ENCODE measurements at places on chromosomes 16 and 17.

- no peak for DNase-seq
Measured at GRCh38 chr17:48219617-48220016, 112.1 kb downstream of the SNX11 start.

DNA sequence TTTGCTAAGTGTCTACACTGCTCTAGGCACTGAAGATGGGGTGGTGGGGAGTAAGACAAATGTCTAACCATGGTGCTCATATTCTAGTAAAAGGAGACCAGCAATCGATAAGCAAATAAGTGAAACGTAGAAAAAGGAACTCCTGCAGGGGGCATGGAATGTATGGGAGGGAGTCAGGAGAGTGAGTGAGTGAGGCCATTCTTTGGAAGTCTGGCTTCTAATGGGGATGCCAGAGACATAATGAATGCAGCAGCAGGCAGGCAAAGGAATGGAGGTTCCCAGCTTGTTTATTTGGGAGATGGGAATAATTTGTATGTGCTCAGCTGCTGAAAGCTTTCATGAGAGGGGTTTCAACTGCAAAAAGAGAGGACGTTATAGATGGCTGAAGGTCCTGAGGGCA is 216.4 kb upstream of the DYNLRB2 start:
- DNase-seq = no peak

DNA sequence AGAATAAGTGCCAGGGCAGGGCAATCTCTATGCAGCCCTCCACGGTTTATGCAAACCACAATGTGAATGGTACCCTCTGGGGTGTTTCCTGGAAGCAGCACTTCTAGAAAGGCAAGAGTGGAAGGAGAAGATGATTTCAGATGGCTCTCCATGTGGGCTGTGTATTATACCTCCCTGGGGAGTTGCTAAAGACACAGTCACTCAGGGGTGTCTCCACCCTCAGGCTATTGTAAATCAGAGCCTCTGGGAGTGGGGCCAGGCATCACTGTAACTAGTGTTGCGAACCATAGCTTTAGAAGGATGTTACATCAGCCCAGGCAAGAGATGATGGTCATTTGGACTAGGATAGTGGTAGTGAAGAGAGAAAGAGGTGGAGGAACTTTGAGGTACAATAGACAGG is 83.3 kb upstream of the ZKSCAN2 start:
- no peak for DNase-seq

- no peak for DNase-seq
Measured at GRCh38 chr17:4479982-4480751, 18.5 kb upstream of the SPNS2 start.

- no peak for DNase-seq
Measured at GRCh38 chr16:60073376-60073775, 1339.3 kb upstream of the GOT2 start.

DNA sequence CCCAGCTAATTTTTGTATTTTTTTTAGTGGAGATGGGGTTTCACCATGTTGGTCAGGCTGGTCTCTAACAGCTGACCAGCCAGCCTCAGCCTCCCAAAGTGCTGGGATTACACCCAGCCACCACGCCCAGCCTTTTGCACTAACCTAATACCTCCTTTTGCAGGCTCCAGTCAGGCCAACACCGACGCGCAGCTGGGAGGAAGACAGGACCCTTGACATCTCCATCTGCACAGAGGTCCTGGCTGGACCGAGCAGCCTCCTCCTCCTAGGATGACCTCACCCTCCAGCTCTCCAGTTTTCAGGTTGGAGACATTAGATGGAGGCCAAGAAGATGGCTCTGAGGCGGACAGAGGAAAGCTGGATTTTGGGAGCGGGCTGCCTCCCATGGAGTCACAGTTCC is 2.0 kb downstream of the TRPV2 start:
- DNase-seq = no peak

- peak; percentile 93 for DNase-seq
Measured at GRCh38 chr17:2101448-2102257, 46.8 kb downstream of the HIC1 start.

GRCh38 chr17:76547183-76547641 is 7.4 kb downstream of the PRCD start:
- DNase-seq = peak; percentile 73

- DNase-seq = no peak
Measured at GRCh38 chr17:81317961-81318605, 23.0 kb upstream of the SLC38A10 start.

DNA sequence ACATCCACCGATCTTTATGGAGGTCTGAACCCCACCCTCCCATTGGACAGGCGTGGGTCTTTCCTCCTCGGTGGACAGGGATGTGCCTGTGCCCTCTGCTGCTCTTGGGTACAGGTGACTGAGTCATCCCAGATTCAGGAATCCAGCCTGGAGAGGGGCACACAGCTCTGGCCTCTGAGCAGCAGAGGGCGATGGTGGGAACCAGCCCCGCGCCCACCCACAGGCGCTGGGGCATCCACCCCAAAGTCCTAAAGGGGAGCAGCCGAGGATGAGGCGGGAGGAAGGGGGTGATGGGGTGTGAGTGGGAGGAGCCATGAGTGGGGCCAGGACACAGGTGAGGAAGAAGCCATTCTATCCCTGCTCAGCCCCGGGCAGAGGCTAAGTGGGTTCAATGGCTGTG is 35.0 kb downstream of the ENGASE start:
- no peak for DNase-seq

DNA sequence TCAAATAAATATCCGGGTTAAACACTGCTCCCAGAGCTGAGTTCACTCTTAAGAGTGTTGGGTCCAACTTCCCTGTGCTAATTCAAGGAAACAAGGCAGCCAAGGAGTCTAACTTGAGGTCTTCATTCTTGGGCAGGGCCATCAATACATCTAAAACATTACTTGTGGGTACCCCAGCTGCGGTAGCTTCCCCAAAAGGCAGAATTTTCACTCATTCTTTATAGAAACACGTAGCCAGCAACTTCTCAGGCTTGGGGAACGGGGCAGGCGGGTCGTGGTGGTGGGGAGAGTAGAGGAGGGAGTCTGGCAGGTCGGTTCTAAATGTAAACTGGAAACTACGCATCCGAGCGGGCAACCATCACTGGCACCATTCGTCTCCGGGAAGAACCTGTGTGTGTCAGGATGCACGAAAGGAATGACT is 666 bp upstream of the METTL9 start:
- DNase-seq = no peak

GRCh38 chr16:81442916-81443687 is 1.5 kb upstream of the CMIP start:
- DNase-seq = no peak

DNA sequence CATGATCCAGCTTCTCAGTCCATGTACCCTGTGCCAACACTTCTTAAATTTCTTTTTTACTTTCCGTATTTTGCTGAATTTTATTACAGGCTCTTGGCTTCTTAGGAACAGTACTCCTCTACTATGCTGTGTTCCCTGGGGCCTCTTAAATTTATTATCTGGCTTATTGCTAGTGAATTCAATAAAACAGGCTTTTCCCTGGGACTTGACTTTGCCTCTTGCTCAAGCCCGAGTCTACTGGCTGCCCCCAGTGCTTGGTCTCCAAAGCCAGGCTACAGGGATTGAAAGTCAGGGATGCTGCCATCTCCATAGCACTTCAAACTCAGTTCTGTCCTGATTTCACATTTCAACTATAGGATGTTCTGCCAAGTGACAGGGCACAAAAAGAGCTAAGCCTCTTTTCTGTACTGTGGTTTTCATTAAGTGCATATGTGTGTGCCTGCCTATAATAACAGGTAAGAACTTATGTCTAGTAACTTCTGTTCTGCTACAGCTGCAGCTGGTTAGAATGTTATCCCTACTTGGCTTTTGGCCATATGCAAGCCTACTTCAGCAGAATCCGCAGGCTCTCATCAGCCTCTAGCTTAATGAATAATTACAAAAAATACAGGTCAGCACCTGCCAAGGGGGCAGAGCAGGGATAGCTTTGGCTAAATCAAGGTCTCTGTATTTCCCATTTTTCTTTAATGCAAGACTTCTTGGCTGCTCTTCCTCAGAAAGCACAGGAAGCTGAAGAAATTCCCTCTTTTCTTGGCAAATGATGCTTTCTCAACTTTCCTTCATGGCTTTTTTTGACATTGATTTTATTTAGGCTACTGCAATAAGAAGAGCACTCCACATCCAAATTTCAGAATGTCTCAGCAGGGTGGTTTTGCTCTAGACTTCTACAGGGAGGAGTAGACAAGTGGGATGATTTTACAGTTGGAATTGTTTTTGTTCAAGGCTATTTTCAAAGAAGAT is 8.2 kb downstream of the FAM20A start:
- DNase-seq = no peak

- DNase-seq = no peak
Measured at GRCh38 chr16:1071561-1072225, 854 bp upstream of the SSTR5 start.

GRCh38 chr17:77163001-77163400 is 22.2 kb downstream of the SEC14L1 start:
- no peak for DNase-seq

DNA sequence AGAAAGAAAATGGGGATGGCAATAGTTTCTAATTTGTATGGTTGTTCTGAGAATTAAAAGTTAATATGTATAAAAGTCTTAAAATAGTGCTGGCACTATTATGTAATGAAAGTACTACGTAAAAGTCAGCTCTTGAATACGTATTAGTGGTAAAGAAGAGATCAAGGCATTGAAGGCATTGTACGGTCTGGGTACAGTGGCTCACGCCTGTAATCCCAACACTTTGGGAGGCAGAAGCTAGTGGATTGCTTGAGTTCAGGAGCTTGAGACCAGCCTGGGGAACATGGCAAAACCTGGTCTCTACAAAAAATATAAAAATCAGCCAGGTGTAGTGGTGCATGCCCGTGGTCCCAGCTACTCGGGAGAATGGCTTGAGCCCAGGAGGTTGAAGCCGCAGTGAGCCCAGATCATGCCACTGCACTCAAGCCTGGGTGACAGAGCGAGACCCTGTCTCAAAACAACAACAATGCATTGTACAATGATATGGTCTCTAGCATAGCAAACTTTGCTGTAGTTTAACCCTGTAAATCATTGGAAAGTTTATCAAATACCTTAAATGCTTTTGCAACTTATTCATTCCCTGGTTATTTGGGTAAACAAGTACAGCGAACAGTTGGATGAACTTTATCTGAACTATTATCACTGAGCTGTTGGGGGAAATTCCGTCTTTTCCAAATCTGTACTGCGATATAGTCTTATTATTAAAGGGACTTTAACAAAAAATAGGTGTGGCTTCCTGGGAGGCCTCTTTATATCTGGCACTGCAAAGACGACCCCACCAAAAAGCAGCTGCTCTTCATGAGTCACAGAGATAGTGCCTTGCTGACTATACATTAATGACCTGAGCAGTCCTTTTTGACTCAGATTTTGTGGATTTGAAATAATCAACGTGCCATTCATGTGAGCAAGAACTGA is 73.6 kb downstream of the GPRC5B start:
- no peak for DNase-seq

GRCh38 chr16:88014252-88014781 is 63.1 kb downstream of the BANP start:
- DNase-seq = no peak

DNA sequence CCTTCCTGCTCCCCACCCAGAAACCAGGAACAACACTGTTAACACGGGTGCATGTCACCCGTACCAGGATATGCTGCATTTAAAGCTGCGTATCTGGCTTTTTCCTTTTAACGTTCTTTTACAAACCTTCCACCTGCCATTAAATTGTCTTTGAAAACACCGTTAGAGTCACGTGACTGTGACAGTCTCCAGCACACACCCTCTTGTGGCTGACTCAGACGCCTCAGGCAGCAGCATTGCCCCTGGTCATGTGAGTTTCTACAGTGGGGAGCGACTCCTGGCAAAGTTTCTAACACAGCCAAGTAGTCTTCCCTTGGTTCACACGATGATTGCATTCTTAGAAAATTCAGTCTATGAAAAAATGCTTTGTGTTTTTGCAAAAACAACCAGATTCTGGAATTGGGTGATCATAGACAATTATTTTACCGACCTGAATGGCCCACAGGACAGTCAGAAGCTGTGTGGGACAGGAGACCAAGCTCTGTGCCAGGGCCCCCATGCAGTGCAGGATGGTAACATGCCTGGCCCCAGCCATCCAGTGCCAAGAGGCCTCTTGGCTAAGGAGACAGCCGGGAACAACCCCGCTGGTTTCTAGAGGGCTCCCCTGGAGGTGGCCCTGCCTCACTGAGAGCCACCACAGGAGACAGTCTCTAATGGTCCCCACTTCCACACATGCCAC is 199.1 kb downstream of the KATNIP start:
- DNase-seq = no peak

DNA sequence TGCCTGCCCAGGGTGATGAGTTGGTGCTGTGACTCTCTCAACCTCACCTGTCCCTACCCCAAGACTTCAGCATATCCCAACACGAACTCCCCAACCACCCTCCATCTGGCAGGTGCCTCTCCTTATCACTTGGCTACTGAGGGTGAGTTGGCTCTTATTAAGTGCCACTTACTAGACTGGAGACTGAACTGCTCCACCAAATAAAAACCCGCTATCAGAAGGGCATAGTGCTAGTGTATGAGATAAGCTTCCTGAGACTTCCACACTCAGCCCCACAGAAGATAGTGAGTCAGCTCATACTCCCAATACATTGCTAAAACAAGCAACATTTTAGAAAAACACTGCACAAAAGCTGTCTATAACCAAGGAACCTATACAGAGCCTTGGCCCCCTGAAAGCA is 16.0 kb upstream of the CCL18 start:
- no peak for DNase-seq

- no peak for DNase-seq
Measured at GRCh38 chr17:40450175-40450574, 6.9 kb downstream of the IGFBP4 start.

GRCh38 chr16:12995721-12996372 is 94.4 kb downstream of the SHISA9 start:
- no peak for DNase-seq

DNA sequence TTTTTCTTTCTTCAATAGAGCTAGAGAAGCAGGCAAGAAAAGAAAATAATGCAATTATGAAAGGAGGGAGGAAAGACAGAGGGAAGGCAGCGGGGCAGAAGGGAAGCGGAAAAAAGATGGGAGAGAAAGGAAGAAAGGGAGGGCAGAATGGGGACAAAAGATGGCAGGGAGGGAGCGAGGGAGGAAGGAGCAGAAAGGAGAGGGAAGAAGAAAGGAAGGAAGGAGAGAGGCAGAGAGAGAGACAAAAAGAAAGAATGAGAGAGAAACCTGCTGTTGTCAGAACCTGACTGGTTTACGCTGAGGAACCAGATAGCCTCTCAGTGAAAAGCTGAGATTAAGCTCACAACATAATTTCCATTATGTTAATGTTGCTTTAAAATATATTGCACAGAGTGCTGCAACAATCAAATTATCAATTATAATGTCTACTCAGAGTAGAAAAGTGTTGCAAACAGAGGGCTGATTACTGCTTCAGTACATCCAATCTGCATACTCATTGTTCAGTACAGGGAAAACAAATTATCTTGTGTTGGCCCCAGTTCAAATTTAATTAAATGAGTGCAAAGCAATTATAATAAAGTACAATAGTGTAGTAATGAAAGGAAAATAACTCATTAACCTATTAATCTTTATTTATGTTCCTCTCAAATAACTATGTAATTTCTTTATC is 32.0 kb upstream of the TOX3 start:
- no peak for DNase-seq

- DNase-seq = peak; percentile 92
Measured at GRCh38 chr17:48023400-48024148, 14.0 kb downstream of the COPZ2 start.

GRCh38 chr17:49520386-49521087 is 25.4 kb downstream of the NGFR start:
- no peak for DNase-seq
